H7 (cell line): ENCODE measurements at places on chromosomes 2 and 18. TPM values are rescaled to one million over a fixed set of nuclear protein-coding genes. Genes with fewer than 3 reads are reported as not detected.

ATOH8 gene
- 0.33 and 1.1 TPM in 2 replicates for total RNA-seq

PRKAG3 gene
- not detected in 2 replicates for total RNA-seq

BAZ2B gene
- total RNA-seq, result 16.3 and 27.9 TPM in 2 replicates

RBKS gene
- 1.1 and 1.7 TPM in 2 replicates for total RNA-seq

EN1 gene
- total RNA-seq, result not detected in 2 replicates

MAP2 gene
- 1.6 and 3.1 TPM in 2 replicates for total RNA-seq

EFR3B gene
- 3.3 and 3.4 TPM in 2 replicates for total RNA-seq

DNA sequence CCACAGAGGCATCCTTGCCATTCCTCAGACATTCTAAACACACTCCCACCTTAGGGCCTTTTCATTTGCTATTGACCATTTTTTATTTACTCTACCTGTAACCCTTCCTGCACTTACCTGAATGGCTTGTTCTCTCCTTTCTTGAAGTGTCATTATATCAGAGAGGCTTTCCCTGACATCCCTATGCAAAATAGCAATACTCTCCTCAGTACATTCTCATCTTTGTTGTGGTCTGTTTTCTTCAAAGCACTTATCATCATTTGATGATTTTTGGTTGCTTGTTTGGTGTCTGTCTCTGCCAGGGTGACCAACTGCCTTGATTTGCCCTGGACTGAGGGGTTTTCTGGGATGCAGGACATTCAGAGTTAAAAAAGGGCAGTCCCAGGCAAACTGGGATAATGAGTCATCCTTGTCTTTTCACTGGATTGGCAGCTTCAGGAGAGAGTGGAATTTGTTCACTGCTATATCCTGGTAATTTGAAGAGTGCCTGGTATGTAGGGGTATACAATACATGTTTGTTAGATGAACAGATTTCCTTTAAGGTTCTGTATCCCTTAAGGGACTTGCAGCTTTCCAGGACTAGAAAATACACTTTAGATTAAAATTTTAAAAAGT lies 102.4 kb downstream of the BABAM2 start:
- no peak for DNase-seq

- peak; percentile 49 for DNase-seq
These were observed 6.8 kb downstream of the AGXT start for GRCh38 chr2:240875228-240876034.

- no peak for DNase-seq
These were observed 297.1 kb downstream of the TCF4 start for GRCh38 chr18:55290898-55291297.

GRCh38 chr2:58730764-58731487 lies 489.8 kb upstream of the FANCL start:
- no peak for DNase-seq

GRCh38 chr2:181953881-181954537 lies 31.6 kb upstream of the PPP1R1C start:
- DNase-seq, result peak; percentile 84

DNA sequence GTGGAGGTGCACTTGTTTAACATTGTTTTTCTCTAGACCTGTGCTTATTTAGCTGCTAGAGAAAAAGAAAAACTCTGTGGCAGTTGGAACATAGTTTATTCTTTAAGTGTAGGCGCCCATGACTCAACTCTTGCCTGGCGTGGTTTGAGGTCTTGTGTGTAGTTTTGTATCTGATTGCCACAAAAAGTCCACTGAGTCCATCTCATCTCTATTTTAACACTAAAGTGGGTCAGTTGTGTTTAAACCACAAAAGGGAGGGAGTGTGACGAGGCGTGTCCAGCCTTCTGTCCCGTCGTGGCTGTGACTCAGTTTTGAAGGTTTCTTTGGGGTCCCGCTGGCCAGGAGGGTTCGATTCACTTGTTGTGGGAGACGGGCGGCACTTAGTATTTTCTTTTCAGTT lies 15.3 kb upstream of the UGT1A9 start:
- DNase-seq, result no peak

- no peak for DNase-seq
These were observed 3.1 kb upstream of the MSGN1 start for GRCh38 chr2:17813010-17813741.

DNA sequence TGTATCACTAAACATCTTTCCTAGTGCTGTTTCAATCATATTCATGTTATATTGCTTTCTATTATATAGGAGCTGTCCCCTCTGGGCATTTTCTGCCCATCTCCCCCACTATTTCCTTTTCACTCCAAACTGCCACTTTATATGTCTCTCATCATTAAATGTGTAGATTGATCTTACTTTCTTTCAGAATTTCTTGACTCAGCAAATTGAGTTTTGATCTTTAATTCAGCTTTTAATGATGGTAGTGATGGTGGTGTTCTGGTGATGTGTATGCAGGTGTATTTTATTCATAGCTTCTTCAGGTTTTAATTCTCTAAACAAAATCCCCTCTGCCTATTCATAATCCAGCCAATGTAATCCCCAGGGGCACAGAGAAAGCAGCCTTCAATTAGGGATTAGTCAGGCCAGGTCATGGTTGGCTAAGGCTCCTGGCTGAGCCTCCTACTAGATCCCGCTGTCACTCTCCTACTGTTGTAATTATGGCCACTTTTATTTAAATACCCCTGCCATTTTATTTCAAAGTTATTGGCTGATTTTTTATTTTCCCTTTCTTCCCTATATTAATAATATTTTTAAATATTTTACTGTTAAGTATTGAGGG lies 325.4 kb downstream of the SPAG16 start:
- DNase-seq, result no peak

- DNase-seq, result no peak
These were observed 21.5 kb downstream of the IL1RN start for GRCh38 chr2:113148606-113149552.

DNA sequence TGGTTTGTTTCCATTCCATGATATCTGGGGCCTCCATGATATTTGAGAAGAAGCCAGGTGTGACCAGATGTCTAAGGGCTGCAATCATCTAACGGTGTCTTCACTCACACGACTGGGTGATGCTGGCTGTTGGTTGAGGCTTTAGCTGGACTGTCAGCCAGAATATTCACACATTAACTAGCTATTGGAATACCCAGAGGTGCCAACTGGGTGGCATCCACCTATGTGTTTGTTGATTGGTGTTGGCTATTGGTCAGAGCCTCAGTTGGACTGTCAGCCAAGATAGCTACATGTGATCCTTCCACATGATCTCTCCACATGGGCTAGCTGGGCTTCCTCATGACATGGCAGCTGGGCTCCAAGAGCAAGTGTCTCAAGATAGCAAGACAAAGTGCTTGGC lies 117.4 kb downstream of the CDCA7 start:
- DNase-seq, result no peak

DNA sequence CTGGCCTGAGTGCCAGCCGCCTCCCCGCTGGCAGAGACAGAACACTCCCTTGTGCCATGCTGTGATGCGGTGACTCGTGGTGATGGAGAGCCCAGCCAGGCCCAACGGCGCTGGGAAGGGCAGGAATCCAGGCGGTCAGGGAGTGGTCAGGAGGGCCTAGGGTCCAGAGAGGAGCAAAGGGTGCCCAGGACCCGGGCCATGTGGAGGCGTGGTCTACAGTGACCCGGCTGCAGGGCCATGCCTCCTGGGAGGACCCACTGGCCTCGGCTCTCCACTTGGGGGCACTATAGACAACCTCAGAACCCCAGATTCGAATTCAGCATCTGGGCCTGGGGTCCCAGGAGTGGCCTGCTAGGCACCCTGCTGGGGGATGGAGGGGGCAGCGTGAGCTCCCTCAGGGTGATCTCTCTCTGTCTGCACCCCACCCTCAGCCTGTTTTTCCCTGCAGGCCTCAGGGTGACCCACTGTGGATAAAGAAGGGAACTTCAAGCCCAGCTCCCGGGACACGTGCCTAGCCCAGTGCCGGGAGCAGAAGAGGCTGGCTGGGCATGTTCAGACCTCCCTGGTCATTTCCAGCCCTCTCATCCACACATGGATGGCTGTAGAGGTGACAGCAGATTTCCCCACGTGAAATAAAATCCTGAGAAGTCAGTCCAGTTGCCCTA lies 13.0 kb downstream of the AMER3 start:
- DNase-seq, result peak; percentile 81

- DNase-seq, result peak; percentile 64
These were observed 11.4 kb downstream of the ASIC4 start for GRCh38 chr2:219525533-219526232.

DNA sequence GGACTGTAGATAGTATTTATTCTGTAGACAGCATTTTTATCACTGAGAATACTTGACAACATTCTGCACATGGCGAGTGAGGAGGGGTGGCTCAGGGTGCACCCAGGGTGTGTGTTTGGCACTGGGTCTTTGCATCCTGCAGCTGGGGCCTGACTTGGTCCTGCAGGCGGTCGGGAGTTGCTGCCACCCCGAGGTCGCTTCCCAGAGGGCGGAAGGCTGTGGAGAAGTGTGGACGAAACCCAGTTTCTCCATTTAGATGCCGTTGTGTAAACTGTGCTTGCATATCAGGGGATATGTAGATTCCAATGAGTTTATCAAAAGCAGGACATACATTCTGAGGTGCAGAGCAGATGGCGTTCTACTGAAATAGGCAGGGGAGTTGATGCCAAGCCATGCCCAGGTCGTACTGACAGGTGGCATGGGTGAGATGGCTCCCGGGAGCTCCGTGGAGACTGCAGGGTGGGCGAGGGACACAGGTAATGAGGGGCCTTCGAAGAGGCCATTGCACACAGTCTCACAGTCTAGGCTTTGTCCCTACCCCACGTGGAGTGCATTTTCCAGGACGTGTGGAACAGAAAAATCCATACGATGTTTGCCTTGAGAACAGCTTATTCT lies 74.5 kb downstream of the RTP5 start:
- no peak for DNase-seq
